ENCODE measurements at places on chromosomes 2 and 18. TPM values are rescaled to one million over a fixed set of nuclear protein-coding genes. Genes with fewer than 3 reads are reported as not detected.

- H3K27ac ChIP-seq, result no peak overlapping the region
- no peaks in the 10 kb centered on the region for H3K27me3 ChIP-seq
Measured at GRCh38 chr2:120833127-120833675, 97.5 kb downstream of the GLI2 start.

GRCh38 chr2:31386648-31387047 is 27.9 kb downstream of the XDH start:
- no peak overlapping the region for H3K27ac ChIP-seq
- H3K4me1 ChIP-seq, result no peaks in the 10 kb centered on the region
- DNase-seq, result no peak
- no peak overlapping the region for H3K4me3 ChIP-seq
- H3K27me3 ChIP-seq, result no peaks in the 10 kb centered on the region

GRCh38 chr2:62415019-62415431 is 91.0 kb downstream of the TMEM17 start:
- H3K4me1 ChIP-seq, result peaks cover 3% of the 10 kb centered on the region
- peaks cover 2% of the 10 kb centered on the region for H3K27me3 ChIP-seq
- H3K27ac ChIP-seq, result no peak overlapping the region
- no peak overlapping the region for H3K4me3 ChIP-seq

DNA sequence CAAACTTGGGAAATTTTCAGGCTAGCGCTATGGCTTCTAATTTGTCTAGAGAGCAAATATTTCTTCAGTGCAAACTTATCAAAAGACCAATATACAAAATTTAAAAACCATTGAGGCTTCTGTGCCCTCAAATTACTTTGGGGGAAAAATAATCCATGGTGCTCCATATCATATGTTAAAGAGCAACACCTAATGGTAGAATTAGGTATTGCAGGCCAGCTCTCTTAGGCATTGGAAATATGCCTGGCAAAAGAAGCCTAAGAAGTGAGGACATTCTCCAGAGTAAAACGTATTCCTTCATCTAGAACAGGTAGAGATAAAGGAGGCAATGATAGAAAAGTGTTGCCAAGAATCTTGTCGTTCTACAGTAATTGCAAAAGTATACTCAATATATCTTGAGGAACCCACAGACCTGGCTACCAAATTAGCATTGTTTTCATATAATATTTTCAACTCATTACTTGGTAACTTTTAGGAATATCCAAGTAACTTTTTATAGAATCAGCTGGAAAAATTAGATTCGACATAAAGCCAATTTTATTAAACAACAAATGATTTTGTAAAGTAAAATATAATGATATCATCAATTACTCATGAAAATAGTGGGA is 401.1 kb downstream of the BCL11A start:
- DNase-seq, result no peak
- no peaks in the 10 kb centered on the region for H3K27me3 ChIP-seq
- no peak overlapping the region for H3K27ac ChIP-seq
- H3K4me1 ChIP-seq, result no peaks in the 10 kb centered on the region

- H3K27me3 ChIP-seq, result no peaks in the 10 kb centered on the region
- H3K4me3 ChIP-seq, result no peak overlapping the region
- H3K27ac ChIP-seq, result no peak overlapping the region
- peaks cover 2% of the 10 kb centered on the region for H3K4me1 ChIP-seq
- H3K36me3 ChIP-seq, result peaks cover 27% of the 10 kb centered on the region
Measured at GRCh38 chr18:26267357-26267930, 41.2 kb downstream of the TAF4B start.

DNA sequence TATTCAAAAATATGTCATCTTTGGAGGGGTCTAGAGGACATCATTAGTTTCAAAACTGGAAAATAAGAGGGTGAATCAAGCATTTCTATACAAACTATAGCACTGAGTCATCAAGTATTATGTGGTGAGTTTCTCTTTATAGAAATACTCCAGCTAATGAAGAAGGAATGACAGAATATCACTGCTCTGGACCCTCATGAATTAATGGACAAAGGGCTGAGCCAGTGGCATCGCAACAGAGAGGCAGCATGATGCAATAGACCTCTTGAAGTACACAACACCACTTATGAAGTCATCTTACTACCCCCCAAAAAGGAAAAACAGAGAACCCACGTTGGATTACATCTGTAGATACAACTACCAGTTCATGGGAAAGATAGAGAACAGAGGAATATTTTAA is 27.4 kb upstream of the EIF2AK3 start:
- H3K4me1 ChIP-seq, result no peaks in the 10 kb centered on the region
- no peaks in the 10 kb centered on the region for H3K27me3 ChIP-seq
- no peaks in the 10 kb centered on the region for H3K36me3 ChIP-seq
- no peak overlapping the region for H3K27ac ChIP-seq

- no peak overlapping the region for H3K4me3 ChIP-seq
- no peak overlapping the region for H3K27ac ChIP-seq
- DNase-seq, result no peak
- no peaks in the 10 kb centered on the region for H3K36me3 ChIP-seq
- no peaks in the 10 kb centered on the region for H3K27me3 ChIP-seq
Measured at GRCh38 chr2:238507836-238508235, 81.1 kb downstream of the ASB1 start.

DNA sequence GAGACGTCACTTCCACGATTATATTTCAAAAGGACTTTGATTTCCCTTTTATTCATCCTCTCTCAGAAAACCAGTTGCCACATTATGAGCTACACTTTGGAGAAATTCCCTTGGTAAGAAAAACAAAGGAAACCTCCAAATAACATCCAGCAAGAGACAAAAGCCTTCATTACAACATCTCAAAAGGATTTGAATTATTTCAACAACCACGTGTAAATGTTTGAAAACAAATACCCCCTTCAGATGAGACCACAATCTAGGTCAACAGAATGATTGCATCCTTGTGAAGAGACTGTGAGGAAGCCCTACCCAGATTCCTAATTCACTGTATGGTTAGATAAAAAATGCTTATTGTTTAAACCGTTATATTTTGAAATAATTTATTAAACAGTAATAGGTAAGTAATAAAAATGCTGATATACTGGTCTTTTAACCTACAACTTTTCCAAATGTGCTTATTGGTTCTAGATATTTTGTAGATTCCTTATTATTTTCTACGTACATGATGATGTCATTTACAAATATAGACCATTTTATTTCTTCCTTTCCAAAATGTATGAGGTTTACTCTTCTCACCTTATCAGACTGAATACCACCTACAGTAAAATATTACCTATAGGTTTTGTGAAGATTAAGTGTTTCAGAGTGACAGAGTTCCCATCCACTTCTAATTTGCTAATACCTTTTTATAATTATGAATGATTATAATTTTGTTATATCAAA is 922.7 kb upstream of the CHAC2 start:
- H3K27ac ChIP-seq, result no peak overlapping the region
- no peaks in the 10 kb centered on the region for H3K4me1 ChIP-seq
- DNase-seq, result no peak
- no peaks in the 10 kb centered on the region for H3K27me3 ChIP-seq
- no peak overlapping the region for H3K4me3 ChIP-seq
- no peaks in the 10 kb centered on the region for H3K36me3 ChIP-seq

DNA sequence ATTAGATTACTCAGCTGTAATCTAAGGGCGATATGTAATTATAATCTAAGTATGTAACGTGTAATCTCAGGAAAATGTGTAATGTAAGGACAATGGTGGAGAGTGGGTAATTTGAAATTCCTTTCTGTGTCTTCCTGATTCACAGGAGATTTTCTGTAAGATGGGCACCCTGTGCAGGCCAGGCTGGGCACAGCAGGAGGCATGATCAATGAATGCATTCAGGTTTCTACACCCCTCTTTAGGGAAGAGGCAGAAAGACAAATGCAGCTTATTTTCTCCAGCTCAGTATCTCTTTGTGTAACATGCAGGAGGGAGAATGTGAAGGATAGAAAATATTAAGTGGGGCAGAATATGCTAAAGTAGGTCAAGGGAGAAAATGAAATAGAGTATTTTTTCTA is 320.1 kb downstream of the PIK3C3 start:
- H3K27me3 ChIP-seq, result no peaks in the 10 kb centered on the region
- DNase-seq, result no peak
- no peak overlapping the region for H3K4me3 ChIP-seq
- H3K4me1 ChIP-seq, result no peaks in the 10 kb centered on the region
- H3K36me3 ChIP-seq, result no peaks in the 10 kb centered on the region

The OSR1 gene
- total RNA-seq, result not detected

The FAM98A gene
- total RNA-seq, result 46.1 TPM
